Lung (tissue), 17 donors: ENCODE measurements at places on chromosomes 6 and 20.

DNA sequence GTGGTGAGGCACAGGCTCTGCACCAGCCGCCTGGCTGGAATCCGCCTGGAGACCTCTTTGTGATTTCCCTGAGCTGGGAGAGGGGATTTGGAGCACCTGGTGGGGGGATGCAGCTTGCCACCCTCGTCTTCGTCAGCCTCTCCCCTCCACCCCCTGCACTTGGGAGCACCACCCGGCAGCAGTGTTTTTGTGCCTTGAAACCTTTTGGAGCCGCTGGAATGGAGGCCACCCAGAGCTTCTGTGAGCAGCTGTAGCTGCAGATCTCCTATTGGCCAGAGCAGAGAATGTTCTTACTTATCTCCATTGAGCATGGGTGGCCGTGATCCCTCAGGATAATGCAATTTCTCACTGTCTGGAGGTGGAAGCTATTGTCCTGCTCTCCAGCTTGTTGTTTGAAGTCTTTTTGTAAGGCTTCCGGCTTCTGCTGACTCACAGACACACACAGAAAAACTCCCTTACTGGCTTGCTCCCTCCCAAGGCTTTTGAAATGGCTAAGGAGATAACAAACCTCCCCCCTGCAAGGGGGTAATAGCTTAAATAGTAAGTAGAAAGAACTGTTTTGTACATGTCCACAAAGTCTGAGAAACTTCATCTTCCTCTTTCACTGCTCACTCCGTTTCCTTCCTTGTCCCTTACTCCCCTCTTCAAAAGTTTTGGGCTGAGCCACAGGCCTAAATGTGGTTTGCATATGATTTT lies 271.2 kb downstream of the PRL start:
- peak; percentile 80 for DNase-seq

GRCh38 chr20:63505281-63505680 lies 6.4 kb upstream of the EEF1A2 start:
- no peak for DNase-seq

DNA sequence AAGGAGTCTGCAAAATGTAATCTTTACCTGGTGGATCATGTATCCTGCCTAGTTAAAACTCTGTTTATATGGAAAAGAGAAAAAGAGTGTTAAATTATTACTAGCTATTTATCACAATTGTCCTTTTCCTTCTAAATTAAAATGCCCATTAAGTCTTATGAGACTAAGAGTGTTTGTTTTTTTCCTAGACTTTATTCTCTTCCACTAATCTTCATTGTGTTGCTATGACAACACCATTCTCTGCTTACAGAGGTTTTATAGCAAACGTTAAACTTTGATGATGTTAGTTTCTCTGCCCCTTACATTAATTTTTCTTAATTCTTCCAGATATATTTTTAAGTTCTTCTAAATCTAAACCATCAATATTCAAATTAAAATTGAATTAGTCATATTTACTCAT lies 420.8 kb downstream of the TBC1D32 start:
- no peak for DNase-seq

DNA sequence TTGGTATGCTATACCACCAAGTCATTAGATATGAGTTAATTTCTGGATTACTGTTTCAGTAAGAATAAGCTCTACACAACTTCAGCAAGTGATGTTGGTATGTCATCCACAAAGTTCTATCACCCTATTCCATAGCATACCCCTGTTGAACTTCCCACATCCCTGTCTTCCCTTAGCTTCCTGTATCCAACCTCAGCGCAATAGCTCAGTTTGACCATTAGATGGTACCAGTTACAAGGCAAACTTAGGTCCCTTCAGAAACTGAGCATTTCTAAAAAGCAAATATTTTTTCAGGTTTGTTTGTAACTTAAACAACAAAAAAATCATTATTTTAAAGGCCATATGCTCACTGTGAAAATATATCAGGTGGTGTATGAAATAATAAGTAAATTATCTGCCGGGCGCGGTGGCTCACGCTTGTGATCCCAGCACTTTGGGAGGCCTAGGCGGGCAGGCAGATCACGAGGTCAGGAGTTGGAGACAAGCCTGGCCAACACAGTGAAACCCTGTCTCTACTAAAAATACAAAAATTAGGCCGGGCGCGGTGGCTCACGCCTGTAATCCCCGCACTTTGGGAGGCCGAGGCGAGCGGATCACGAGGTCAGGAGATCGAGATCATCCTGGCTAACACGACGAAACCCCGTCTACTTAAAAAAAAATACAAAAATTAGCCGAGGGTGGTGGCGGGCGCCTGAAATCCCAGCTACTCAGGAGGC lies 8.8 kb upstream of the MOG start:
- no peak for DNase-seq

- peak; percentile 65 for DNase-seq
Observed at GRCh38 chr6:56842686-56843475, 112.0 kb upstream of the BEND6 start.
